ENCODE measurements at places on chromosomes 7 and 10.

- no peak for DNase-seq
Observed at GRCh38 chr10:70571236-70571635, 31.3 kb downstream of the PRF1 start.

GRCh38 chr7:123751821-123752220 lies 3.0 kb upstream of the WASL start:
- no peak for DNase-seq

DNA sequence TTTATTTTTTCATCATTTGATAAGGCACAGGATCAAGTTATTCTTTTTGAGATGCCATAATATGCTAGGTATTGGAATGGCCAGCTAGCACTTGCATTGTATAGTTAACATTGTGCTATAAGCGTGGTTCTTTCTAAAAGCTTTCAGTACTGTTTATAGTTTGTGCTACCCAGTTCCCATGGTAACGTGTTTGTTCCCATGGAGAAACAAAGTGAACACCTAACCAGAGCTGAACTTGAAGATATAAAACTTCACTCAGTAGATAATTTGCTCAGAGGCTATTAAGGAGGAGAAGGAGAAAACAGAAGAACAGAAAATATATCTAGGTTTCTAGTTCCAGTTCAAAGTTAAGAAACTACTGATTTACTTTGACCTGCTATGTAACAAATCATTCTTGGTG lies 23.6 kb upstream of the ITGB8 start:
- no peak for DNase-seq

- no peak for DNase-seq
Observed at GRCh38 chr10:86385806-86386205, 19.2 kb upstream of the GRID1 start.

DNA sequence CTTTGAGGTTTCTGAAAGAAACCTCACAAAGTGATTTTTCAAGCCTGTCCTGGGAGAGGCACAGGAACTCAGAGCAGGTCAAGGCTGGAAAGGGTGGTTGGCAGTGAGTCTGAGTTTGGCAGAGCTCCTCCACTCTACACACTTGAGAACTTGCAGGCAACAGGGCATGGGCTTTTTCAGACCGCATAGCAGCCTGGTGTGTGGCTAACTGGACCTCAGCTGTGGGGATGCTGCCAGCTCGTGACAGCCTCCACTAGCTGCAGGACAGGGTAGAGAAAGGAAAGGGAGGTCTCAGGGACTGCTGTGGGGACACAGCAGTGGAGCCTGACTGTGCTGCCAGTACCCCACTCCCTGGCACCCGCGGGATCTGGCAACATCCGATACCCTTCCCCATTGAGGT lies 2.6 kb downstream of the CDHR1 start:
- DNase-seq: no peak

DNA sequence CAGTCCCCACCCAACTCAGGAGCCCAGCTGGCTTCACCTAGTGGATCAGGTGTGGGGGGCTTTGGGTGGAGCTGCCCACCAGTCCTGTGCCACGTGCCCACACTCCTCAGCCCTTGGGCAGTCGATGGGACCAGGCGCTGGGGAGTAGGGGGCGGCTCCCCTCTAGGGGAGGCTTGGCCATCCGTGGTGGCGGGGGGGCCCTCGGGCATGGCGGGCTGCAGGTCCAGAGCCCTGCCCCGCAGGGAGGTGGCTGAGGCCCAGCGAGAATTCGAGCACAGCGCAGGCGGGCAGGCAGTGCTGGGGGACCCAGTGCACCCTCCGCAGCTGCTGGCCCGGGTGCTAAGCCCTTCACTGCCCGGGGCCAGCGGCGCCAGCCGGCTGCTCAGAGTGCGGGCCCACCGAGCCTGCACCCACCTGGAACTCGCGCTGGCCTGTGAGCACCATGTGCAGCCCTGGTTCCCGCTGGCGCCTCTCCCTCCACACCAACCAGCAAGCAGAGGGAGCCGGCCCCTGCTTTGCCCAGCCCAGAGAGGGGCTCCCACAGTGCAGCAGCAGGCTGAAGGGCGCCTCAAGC lies 29.3 kb downstream of the ASNS start:
- no peak for DNase-seq

DNA sequence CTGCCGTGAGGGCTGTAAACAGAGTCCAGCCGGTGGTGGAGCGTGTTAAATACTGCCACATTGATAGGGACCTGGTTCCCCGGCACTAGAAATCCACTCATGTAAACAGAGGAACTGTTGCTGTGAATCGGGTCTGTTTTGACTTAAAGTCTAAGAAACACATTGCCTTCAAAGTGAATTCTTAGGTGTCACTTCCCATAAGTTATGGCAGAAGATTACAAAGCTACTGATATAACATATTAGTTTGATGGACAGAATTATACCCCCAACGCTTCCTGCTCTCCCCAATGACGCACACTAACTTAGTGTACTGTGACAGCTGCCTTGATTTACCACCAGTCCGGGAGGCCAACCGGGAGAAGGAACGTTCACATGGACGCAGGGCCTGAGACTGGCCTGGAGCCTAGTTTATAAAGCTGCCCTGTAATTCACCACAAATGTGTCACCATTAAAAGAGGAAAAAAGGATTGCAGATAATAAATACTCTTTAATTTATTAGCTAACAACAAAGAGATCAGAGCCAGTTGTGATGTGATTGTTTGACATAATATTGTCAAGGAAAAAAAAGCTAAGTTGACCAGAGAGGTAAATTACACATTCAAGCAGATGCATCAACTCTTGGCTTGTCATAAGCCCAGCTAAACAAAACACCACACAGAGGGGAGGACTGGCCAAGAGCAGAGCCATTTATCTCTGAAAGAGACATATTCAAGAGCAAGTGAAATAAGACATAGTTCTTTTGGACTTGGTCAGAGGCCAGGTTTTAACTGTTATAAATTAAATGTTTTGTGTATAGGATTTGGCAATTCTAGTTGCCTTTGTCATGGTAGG lies 820.6 kb downstream of the LRMDA start:
- DNase-seq: no peak

DNA sequence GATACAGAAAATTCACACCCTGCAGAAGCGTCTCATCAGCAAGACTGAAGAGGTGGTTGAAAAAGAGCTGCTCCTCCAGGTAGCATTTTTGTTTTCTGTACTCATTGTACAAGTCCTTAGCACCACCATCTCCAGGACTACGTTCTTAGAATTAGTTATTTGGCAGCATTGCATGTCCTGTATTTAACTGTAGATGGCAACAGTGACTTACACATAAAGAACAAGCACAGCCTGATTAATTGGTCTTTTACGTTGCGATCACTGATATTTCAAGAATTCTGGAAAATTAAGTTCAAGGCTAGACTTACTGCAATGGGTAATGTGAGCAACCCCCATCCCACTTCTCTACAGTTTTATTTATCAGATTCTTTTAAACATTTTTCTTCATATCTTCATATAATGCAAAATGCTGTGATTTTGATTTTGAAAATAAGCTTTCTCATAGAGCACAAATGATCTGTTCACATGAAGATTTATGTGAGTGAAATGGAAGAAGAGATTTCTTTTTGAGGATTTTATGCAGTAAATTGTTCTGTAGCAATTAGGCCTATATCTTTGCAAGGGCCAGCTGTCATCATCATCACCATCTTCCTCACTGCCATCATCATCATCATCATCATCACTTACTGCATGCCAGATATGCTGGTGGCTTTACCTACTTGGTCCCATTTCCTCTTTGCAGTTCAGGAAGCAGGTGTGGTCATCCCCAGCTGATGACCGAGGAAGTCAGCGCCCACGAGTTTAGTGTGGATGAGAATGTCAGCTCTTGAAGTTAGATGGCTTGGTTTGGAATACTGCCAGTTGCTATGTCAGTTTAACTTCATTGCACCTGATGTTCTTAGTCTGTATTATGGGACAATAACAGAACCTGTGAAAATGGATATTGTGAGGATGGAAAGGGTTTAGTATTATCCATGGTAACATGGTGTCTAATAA lies 53.4 kb downstream of the CFAP58 start:
- no peak for DNase-seq

- no peak for DNase-seq
Observed at GRCh38 chr10:102775935-102776669, 32.4 kb downstream of the WBP1L start.

DNA sequence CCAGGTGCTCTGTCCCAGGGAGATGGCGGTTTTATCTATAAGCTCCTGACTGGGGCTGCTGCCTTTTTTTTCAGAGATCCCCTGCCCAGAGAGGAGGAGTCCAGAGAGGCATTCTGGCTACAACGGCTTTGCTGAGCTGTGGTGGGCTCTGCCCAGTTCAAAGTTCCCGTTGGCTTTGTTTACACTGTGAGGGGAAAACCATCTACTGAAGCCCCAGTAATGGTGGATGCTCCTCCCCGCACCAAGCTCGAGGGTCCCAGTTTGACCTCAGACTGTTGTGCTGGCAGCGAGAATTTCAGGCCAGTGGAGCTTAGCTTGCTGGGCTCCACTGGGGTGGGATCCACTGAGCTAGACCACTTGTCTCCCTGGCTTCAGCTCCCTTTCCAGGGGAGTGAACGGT lies 16.4 kb upstream of the SLC26A5 start:
- DNase-seq: no peak

DNA sequence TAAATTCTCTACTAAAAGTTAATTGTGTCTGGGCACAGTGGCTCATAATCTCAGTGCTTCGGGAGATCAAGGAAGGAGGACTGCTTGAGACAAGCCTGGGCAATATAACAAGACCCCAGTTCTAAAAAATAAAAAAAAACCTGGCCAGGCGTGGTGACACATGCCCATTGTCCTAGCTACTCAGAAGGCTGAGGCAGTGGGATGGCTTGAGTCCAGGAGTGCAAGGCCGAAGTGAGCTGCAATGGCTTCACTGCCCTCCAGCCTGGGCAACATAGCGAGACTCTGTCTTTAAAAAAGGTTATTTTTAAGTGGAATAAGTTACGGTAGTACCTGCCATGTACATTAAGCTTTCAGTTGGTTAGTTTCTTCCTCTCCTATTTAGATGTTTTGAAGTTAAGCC lies 28.9 kb downstream of the CDK14 start:
- no peak for DNase-seq

- no peak for DNase-seq
Observed at GRCh38 chr10:77357611-77358310, 279.8 kb downstream of the KCNMA1 start.

GRCh38 chr10:120684226-120684625 lies 166.9 kb upstream of the WDR11 start:
- DNase-seq: no peak

DNA sequence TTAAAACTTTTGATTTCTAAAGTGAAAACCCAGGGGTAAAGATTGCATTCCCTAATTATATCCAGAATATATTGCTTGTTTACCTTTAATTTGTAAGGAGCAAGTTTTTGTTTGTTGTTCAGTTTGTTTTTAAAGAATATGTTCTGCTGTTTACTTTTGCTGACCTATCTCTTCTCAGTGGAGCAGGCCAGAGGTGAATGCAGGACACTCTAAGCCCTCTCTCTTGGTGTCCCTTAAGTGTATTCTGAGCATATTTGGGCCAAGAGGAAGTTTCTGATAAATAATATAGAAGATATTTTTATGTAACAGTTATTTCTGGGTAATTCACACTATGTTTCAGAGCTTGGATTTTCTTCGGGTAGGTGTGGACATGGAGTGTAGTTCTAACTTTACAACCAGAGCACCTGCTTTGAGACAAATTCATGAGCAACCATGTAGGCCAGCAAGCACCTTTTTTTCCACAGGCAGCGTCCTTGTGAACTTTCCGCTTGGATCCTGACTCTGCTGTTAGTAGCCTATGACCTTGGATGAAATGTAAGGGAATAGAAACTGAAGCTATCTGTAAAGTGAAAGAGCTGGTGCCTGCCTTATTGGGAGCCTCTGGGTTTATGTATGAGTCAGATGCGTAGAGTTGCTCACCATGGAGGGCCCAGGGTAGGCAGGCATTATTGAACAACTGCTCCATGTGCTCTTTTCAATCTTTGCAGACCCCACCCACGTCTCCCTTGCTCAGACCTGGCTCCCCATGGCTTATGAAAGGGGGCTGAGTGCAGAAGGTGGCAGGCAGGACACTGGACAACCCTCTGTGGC lies 16.1 kb downstream of the OGDH start:
- DNase-seq: no peak

- no peak for DNase-seq
Observed at GRCh38 chr10:70840836-70841235, 25.1 kb downstream of the SGPL1 start.

DNA sequence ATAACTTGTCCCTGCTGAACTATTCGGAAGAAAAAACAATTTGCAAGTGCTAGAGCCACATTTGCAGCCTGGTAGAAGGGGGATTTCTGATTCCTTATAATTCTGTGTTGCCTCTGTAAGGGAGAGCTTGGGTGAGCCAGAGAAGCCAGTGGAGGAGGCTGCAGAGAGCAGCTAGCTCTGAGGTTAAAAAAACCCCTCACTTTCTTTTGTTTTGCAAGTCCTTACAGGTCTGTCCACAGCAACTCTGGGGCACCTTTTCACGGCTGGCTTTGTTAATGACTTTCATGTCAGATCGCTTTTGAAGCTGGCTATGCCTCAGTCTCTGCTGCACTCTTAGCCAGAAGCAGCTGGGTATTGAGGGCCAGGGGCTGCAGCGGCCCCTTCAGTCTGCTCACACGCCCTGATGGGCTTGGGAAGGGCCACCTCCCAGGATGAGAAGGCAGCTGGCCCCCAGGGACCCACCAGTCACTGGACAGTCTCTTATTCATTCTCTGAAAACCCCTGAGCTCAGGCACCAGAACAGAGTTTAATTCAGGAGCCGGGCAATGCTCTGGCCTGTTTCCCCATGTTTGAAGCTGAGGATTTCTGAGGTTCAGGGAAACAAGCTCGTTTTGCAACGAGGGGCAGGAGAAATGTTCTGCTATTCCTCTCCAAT lies 30.9 kb downstream of the TRIM8 start:
- no peak for DNase-seq

DNA sequence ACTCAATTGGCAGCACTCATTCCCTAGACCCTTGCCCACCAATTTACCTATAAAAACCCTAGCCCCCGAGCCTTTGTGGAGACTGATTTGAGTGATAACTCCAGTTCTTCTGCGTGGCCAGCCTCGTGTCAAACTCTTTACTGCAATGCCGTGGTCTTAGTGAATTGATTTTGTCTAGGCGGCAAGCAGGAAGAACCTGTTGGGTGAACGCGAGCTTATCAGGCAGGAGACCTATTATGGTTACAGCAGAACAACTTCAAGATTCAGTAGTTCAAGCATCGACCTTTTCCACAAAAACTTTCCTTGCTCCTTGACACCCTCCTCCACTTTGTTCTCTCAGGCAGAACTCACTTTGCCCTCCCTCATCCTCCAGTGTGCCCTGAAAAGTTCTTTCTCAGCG lies 12.2 kb downstream of the SSMEM1 start:
- no peak for DNase-seq

GRCh38 chr7:108067844-108068243 lies 62.3 kb downstream of the LAMB4 start:
- DNase-seq: no peak

- peak; percentile 75 for DNase-seq
Observed at GRCh38 chr7:100130608-100131453, 4.1 kb downstream of the MBLAC1 start.
